ENCODE measurements at places on chromosomes 7 and 10. TPM values are rescaled to one million over a fixed set of nuclear protein-coding genes. Genes with fewer than 3 reads are reported as not detected.

Gene MKX
- total RNA-seq: not detected

DNA sequence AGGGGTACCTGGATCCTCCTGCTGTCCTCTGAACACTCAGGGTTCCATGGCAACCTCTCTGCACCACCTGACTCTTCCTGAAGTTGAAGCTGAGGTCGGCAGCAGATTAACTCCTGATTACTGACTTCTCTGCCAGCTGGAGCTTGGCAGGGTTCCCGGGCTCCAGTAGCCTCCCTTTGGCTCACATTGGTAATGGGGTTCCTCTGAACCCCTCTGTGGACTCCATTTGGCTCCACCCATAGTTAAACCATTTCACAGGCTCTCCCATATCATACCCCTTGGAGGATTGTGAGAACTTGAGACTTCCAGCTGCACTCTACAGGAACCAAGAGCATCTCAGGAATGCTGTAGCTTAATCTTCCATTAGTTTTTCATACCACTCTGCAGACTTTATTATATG lies 292.5 kb downstream of the HDAC9 start:
- no peak for DNase-seq

- DNase-seq: no peak
Measured at GRCh38 chr10:34446049-34446448, 369.0 kb downstream of the PARD3 start.

DNA sequence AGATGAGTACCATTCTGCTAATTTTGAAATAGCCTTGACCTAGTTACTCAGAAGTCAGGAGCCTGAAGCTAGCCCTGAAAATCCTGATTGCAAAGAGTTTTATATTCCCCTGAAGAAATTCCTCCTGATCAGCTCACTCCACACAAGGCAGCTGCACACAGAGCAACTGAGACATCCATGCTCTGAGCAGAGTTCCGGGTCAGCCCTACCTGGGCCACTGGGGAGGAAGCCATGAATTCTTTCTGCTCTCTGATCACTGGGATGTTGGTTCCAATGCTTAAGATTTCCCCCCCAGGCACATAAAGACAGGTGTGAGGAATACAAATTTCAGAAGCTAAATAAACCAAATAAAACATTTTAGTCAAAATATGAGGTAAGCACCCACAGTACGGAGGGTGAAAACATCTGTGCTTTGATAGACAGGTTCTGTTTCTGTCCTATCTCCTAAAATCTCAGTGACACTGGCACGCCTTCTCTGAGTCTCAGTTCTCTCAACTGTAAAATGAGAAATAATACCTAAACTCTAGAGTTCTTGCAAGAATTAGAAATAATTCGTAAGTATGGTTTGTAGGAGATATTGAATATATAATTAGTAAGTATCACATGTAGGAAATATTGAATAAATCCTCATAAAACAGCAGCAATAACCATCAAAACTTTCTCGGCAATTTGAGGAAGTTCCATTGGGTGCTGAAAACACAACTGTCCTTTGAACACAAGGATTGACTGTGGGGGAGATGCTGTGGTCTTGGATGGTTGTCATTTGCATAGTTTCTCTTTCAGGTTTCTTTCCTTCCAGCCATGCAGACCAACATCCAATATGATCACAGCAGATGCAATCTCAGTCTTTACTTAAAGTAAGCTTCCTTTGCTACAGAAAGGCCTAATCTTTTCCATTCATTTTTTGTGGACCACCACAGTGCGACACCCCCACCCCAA lies 133.0 kb upstream of the TNS3 start:
- no peak for DNase-seq

Gene CISD1
- 93.6 TPM for total RNA-seq

GRCh38 chr7:75658369-75658768 lies 80.4 kb downstream of the HIP1 start:
- no peak for DNase-seq

GRCh38 chr10:83612050-83612449 lies 527.3 kb upstream of the GHITM start:
- DNase-seq: no peak

DNA sequence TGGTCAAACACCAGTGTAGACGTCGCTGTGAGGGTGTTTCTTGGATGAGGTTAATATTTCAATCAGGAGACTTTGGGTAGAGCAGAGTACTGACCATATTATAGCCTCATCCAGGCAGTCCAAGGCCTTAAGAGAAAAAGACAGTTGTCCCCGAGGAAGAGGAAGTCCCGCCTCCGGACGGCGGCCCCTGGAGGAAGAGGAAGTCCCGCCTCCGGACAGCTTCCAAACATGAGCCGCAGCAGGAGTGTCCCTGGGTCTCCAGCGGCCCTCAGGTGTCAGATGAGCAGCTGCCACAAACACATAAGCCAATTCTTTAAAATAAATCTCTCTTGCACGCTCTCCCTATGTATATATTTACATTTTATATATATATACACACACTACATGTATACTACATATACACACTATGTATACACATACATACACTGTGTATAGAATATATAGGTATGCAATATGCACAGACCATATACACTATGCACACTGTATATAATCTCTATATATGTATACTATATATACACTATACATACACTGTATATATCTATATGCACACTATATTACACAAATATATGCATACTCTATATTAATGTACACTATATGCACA lies 37.5 kb downstream of the PWWP2B start:
- DNase-seq: no peak

Gene TSPAN13
- total RNA-seq: 11.6 TPM

Gene PIK3CG
- total RNA-seq: 10.4 TPM

Gene MRM2
- 19.1 TPM for total RNA-seq

Gene CYP3A7
- not detected for total RNA-seq

GRCh38 chr10:100743626-100744135 lies 1.7 kb upstream of the PAX2 start:
- DNase-seq: peak; percentile 84

- no peak for DNase-seq
Measured at GRCh38 chr10:119337796-119338432, 130.5 kb downstream of the GRK5 start.

Gene TMEM213
- not detected for total RNA-seq

DNA sequence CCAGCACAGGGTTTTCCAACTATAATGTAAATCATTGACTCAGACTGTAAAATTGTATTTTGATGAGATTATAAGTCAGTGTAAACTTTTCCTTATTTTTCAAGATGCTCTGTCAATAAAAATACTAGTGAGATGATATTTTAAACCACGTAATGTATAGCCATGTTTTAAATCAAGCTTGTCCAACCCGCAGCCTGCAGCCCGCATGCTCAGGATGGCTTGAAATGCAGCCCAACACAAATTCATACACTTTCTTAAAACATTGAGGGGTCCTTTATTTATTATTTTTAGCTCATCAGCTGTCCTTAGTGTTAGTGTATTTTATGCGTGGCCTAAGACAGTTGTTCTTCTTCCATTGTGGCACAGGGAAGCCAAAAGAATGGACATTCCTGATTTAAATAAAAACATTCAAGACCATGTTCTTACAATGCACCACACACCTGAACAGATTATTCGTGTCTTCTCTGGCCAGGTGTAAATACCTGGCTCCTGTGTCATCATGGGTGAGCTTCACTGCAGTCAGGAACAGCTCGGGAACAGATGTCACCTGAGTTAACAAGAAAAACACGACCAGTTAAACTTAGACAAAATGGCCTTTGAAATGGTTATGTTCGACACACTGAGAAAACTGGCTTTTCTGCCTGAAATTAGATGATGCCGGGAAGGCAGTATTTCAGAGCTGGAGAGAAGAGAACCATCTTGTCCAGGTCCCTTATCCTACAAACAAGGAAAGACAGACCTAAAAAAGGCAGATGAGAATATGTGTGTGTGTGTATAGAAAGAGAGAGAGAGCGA lies 5.9 kb downstream of the PITRM1 start:
- no peak for DNase-seq

GRCh38 chr7:152367170-152367569 lies 68.6 kb downstream of the KMT2C start:
- no peak for DNase-seq

DNA sequence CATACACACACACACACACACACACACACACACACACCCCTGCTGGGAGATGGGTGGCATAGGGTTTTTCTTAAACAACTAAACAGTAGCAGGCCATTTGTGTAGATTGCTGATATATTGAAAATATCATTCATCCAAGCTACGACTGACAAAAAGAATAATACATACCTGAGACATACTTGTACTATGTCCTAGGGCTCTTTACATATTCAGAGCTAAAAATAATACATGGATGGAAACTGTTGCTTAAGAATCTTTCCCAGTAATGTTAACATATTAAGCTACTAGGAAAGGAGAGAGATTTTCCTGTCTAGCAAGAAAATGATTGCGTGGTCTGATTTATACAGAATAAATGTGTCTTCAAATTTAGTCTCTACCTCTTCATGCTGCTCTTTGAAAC lies 40.2 kb upstream of the TUBB8 start:
- no peak for DNase-seq

Gene IQCE
- total RNA-seq: 58.8 TPM

- no peak for DNase-seq
Measured at GRCh38 chr7:94873239-94873638, 34.2 kb upstream of the PPP1R9A start.

Gene STEAP1
- not detected for total RNA-seq

- DNase-seq: no peak
Measured at GRCh38 chr7:111229916-111230315, 139.0 kb downstream of the LRRN3 start.

DNA sequence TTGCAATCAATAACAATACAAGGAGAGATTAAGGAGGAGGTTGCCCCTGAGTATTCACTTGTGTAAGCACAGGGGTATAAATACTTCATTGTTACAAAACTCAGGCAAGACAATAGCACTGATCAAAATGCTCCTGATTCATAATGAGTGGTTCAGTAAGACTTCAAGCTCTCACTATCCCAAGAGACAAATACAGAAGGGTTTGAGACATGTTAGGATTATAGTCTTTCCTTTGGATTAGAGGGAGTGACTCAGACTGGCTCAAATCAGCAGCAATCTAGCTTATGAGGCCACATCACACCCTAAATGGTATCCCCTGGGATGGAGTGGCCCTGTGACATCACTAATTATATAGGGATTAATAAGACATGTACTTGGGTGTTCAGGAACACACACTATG lies 167.2 kb upstream of the HGF start:
- DNase-seq: no peak

All from stomach (tissue), 19 donors.